ENCODE measurements at places on chromosomes 5 and 9.

GRCh38 chr5:36478646-36479317, 127.6 kb upstream of the SLC1A3 start:
- no peak for DNase-seq

DNA sequence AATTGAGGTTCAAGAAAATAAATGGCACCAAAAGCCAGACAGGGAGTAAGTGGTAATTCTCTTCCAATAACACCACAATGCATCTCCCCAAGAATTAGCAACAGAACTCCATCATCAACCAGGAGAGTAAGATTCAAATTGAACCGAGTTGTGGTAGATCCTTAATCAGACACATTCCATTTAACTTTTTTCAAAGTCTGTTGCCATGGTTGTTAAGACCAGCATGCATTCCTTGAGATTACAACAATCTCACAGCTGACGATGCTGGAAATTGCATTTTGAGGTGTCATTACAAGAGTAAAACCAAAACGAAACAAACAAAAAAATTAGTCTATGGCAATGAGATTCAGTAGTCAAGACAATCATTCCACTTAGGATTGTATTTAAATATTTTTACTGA, 78.9 kb upstream of the ZNF462 start:
- no peak for DNase-seq

- no peak for DNase-seq
Measured at GRCh38 chr5:66932457-66932856, 264.1 kb downstream of the CD180 start.

DNA sequence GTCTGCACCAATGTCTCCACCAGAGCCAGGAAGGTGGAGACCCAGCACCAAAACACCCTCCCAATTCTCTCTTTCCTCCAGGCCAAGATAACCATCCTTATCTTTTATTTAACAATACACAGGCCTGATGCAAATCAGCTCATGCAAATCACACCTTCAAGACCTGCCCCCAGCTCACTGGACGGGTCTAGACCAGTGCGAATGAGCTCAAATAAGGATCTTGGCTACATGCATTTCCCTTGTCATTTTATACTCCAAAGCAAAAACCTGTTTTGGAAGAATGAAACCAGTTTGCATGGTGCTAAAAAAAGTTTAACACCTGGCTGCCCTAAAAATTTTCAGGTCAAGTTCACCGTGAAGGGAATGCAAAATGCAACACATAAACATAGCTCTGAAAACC, 31.9 kb upstream of the DAPK1 start:
- DNase-seq: no peak

DNA sequence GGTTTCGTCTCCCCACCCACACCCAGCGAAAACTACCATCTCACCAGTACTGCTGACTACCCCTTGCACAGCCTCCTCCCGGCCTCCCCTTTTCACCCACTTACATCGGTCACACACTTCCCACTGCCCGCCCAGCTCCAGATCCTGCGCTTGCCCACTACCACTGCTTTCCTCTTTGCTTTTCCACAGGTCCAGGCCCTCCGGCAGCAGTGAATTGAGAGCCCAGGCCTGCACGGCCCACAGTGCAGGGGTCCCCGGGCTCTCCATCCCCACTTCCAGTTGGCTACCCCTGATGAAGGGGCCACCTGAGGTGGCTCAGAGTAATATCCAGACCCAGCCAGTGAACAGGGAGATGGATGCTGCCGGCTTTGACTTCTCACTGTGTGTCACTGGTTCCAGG, 120.2 kb upstream of the FSTL4 start:
- DNase-seq: no peak

DNA sequence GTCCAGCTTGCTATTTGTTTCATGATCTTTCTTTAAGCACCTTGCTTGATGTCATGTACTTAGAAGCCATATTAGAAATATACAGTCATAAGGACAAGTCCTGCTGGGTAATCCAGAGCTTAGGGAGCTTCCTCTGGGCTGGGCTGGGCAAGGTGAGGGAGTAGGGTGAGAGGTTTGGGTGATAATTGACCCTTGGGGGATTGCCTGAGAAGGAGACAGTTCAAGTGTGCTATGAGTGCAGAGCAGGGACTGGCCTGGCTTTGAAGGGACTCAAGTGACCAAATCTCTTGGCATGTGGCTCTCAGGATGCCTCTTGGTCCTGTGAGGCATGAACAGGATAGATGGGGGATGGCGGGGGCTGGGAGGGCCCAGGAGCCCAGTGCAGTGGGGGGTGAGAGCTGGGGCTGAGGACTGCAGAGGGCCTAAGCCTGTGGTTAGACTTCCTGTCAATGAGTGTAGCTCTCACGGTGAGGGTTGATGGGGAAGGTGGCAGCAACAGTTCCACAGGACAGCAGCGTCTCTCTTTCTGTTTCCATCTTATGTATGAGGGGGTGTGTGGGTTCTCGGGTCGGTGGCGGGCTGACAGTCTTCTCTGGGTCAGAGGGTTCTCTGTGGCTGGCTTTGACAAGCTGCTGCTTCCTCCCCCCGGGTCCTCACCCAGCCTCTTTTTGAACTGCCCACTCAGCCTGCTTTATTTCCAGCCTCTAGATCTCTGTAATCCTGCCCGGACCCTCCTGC, 53.5 kb downstream of the RGS3 start:
- no peak for DNase-seq

DNA sequence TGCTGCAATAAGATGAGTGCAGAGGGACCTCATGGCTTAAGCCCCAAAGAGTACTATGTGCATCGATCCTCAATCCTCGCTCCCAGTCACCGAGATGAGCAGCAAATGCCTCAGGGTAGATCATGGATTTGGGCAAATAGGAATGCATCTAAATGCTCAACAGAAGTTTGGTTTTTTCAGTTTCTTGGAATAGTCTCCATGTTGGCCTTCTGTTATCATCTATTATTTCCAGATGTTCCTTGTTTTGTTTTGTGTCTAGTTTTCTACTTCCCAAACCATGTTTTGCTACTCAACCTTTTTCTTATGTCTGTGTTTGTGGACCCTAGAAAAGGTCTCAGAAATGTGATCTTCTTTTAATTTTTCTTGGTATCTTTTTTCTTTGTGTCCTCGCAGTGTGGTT, 43.5 kb upstream of the RASGRF2 start:
- DNase-seq: no peak

GRCh38 chr5:22596404-22596970, 256.7 kb downstream of the CDH12 start:
- DNase-seq: no peak

- no peak for DNase-seq
Measured at GRCh38 chr9:105510024-105510423, 47.9 kb upstream of the FKTN start.
